ENCODE measurements at places on chromosomes 7 and 10.

DNA sequence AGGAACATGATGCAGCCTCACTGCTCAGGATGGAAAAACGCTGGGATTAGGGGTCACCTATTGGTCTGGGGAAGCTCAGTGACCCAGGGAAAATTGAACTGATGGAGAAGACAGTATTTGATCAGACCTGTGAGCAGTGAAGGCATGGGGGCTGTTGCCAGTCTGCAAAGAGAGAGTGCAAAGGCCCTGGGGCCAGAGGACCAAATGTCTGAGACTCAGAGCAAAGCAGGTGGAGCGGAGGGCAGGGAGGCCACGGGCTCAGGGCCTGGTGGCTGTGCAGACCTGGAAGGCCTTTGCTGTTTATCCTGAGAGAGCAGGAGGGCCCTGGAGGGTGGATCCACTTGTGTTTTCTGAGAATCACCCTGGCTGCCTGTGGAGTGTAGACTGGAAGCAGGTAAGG, 67.1 kb downstream of the INPP5A start:
- DNase-seq, result no peak

- DNase-seq, result no peak
Measured at GRCh38 chr7:22185559-22185958, 171.4 kb downstream of the RAPGEF5 start.

DNA sequence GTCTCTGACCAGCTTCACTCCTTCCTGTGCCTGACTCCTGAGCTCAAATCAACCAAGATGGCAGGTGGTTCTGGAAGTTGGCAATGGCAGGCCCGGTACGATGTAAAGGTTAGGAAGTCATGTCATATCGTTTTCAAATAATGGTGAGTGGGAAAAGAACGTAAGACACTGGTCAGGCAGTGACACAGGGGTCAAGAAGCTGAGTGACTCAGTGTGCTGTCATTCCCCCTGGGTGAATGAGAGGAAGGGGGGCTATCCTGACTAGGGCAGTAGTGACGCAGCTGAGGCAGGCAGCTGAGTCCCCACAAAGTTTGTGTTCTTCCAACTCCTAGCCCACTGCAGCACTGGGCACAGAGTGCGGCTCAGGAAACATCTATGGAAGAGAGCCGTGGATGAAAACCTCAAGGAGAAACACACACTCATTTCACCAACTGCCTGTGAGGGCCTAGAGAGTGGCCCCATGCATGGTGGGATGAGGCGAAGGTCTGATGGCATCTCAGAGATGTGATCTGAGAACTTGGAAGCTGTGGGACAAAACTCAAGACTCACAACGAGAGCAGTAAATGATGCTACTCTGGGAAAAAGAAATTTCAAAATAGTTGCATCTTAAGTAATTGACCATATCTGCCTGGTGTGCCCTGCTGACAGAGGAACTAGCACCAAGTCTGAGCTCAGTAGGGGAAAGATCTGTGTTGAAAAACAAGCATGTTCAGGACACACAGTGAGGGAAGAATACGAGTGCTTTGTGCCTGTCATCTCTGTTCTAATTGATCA, 23.2 kb downstream of the CREB3L2 start:
- DNase-seq, result no peak

GRCh38 chr7:102873470-102874165, 39.2 kb upstream of the LRRC17 start:
- no peak for DNase-seq

- no peak for DNase-seq
Measured at GRCh38 chr10:74275755-74276290, 124.8 kb downstream of the ADK start.

GRCh38 chr10:88423732-88424131, 159.4 kb downstream of the RNLS start:
- DNase-seq, result no peak

GRCh38 chr10:59336632-59337031, 25.7 kb downstream of the FAM13C start:
- DNase-seq, result no peak

DNA sequence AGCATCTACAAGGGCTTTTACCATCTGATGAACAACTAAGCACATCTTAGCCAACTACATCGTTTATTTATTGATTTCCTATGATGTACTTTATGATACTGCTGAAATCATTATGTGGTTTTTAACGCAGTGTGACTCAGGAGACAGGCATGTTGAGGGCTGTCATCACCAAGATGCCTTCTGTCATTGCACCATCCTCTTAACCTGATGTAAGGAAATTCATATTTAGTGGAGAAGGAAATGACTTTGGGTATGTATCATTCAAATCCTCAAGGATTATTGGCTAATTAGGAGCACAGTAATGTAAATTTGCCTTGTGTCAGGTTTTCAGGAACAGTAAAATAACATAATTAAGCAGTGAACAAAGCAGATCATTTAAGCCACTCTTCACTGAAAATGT, 138.5 kb upstream of the MGMT start:
- DNase-seq, result no peak

DNA sequence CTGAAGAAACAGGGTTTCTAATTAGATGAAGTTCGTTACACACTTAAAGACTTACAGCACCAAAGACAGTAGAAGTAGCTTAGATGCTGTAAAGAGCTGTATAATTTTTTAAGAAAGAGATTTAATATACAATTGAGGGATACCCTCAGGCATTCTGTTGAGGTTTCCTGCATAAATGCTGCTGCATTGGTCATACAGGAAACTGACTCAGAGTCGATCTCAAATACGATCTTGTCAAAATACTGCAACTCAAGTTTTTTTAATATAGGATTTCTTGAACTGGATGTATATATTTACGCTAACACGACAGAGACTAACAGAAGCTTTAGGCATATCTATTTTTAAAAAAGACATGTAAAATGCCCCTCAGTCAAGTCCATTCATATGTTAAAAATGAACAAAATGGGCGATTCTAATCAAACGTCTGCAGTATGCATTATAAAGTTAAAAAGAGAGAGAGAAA, 2.4 kb upstream of the ARID5B start:
- DNase-seq, result no peak

DNA sequence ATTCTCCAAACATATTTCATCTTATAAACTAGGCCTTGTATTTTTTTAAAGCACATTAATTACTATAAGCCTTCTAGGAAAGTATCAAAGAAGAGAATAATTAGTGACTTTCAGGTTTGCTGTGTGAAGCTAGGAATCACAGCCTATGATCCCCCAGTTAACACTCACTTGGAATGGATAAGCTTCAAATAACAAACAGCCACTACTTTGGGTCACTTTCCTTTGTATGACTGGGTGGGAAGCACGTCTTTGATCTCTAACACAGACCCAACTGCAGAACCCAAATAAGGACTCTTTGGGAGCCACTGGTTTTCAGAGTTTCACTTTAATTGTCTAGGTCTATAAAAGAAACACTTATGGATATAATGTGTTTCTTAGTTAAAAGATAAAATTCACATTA, 769.3 kb downstream of the MAGI2 start:
- no peak for DNase-seq

DNA sequence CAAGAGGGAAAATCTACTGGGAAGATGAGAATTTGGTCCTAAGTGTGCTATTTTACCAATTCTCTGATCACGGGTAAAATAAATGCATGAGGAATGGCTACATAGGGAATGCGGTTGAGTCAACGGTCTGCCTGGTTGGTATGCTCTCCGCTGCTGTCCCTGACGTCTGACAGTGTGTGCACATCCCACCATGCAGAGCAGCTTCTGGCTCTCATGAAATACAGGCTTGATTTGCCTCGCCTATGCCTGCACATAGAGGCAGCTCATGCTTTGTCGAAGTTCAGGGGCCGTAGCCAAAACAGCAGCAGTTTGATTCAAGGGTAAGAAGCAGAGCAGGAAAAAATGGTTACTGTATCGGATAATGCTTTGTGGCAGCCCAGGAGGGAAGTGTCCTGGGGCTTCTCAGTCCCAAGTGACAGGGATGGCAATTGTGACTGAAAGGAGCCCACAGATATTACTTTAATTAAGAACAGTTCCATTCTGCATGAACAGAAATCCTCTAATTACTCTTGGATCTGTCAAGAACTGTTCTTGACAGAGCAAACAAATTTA, 268.4 kb upstream of the SLC26A5 start:
- no peak for DNase-seq

DNA sequence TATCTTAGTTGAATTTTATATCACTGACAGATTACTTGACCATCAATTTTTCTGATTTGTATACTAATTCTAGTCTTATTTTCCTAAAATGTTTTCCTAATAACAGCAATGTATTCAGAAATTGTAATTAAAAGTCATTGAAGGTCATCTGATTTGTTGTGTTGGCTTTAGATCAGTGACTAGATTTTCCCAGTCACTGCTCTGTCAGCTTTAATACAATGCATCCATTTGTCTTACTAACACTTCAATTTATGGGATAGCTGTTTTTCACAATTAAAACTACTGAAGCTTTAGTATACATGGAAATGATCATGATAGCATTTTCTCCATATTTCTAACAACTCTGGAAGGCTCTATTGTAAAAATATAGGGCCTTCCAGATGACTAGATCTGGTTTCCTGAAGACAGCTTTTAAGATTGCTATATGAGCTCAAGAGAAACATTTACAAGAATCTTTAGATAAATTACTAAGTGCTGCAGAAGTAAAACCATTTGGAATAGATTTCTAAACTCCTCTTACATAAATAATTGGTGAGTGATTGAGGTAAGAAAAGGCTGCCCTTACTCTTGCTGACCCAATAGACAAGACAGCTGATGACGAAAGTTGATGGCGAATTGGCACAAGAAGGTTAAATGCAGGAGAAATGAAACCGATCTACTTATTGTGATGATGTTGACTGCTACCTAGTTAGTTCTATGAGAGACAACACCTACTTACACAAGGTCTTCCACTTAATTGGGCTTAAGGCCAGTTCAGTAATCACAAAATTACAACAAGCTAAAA, 74.1 kb downstream of the LRRTM3 start:
- no peak for DNase-seq

DNA sequence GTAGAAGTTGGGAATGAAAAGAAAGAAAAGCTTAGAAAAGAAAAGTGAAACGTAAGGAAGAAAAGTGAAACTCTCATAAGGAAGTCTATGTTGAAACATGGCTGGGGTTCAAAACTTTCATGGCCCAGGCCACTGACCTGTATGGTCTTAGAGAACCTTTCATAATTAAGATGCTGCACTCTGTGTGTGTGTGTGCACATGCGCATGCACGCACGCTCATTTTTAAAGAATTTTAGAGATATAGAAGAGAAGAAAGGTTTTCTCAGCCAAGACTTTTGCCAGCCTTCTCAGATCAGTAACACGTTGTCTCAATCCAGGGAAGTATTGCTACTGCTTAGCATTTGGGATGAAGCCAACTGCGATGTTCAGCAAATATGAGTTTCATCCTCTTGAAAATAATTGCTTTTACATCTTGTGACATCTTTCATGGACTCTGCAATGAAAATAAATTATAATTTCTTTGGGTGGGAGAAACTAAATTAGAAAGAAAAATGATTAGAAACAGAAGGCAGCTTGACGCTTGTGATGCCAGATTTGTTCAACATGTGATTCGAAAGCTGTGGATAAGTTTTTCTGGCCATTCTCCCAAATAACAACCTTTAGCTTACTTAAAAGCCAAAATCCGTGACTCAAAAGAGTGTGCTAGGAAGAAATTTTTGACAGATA, 16.2 kb upstream of the SLC26A4 start:
- DNase-seq, result no peak

GRCh38 chr7:141097430-141097829, 23.6 kb downstream of the TMEM178B start:
- no peak for DNase-seq

DNA sequence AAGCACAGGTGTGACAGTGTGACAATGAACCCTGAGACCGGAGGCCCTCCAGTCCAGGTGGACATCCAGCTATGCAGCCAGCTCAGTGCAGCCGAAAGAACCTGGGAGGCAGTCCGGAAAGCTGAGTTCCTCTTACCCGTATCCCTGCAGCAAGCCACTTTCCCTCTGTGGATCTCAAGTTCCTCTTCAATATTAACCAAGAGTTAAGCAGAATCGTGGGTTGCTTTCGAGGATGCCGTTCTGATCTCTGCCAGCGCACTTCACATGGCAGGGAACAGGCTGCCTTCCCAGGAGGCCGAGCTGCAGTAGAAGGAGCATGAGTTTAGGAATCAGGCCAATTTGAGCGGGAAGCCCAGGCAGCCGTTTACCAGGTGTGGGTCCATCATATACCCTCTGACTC, 591.6 kb downstream of the SDK1 start:
- no peak for DNase-seq

GRCh38 chr7:27774717-27775328, 34.9 kb downstream of the TAX1BP1 start:
- DNase-seq, result no peak

DNA sequence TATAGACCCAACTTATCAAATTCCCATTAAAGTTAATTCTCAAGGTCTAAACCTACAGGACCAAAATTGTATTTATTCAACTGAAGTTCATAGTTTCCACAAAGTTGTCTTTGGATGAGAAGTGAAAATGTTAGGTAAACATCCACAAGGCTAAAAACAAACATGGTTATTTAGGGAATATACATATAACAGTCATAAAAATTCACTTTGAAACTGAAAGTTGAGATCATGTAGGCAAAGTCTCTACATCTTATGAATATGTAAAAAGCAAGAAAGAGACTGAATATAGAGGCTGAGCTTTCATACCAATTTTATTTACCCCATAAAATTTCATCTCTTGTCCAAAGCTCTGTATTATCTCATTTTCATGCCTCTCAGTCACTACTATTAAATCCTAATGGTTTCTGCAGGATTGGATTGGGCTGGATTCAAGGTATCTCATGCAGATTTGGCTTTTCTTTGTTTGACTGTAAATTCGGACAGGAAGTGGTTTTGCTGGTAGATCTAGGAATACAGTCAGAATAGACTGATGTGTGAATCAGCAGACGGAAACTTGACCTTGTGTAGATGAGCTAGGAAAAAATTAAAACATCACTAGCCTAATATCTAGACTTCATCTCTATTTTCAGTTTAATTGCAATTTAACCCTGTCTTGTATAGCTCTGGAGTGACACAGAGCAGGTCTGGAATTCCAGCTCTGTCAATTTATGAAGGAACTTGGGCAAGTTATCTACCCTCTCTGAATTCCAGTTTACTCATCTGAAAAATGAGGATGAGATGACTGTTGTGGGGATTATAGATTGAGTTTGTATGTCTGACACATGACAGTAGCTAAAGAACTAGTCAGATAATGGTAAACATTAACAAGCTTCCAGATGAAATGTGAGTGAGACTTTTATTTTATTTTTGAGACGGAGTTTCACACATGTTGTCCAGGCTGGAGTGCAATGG, 27.3 kb upstream of the SKAP2 start:
- peak; percentile 22 for DNase-seq

- DNase-seq, result no peak
Measured at GRCh38 chr7:92973974-92974373, 137.6 kb upstream of the CDK6 start.

- DNase-seq, result no peak
Measured at GRCh38 chr7:88664630-88665233, 94.8 kb upstream of the ZNF804B start.

- no peak for DNase-seq
Measured at GRCh38 chr7:31051598-31052486, at the start of gene ADCYAP1R1. ADCYAP1R1 (plus strand) TSS chr7:31052308; CDS start chr7:31063265, 10,957 bp downstream.

DNA sequence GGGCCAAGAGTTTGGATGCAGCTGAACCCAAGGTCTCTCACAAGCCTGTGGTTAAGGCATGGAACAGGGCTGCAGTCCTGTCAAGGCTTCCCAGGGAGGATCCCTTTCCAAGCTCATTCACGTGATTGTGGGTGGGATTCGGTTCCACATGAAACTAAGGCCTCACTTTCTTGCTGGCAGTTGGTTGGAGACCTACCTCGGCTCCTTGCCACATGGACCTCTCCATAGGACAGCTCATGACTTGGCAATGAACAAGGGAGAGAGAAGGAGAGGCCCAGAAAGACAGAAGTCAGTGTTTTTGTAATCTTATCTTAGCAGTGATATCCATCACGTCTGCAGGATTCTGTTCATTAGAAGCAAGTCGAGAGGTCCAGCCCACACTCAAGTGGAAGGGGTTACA, 583.8 kb downstream of the LRMDA start:
- no peak for DNase-seq

Measured in GM10248 (cell line).